OCI-LY7 (cell line): ENCODE measurements at places on chromosomes 3 and 15.

- no peak for DNase-seq
Observed at GRCh38 chr3:152738656-152739055, 96.3 kb upstream of the P2RY1 start.

DNA sequence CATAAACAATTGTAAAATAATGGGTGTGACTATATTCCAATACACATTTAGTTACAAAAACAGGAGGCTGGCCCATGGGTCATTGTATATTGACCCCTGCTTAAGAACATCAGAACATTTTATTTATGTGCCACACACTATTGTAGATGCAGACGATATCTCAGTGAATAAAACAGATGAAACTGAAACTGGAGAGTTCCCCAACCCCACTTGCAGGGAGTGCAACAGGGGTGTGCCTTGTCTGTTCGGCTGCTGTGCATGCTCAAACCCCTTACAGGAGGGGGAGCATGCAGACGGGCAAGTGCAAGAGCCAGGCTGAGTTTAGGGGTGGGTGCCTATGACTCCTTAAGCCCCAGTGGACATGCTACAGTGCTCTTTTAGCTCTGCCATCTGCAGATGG is 509.6 kb downstream of the IGSF11 start:
- no peak for DNase-seq

- no peak for DNase-seq
Observed at GRCh38 chr15:58632789-58633188, 116.7 kb downstream of the ADAM10 start.

DNA sequence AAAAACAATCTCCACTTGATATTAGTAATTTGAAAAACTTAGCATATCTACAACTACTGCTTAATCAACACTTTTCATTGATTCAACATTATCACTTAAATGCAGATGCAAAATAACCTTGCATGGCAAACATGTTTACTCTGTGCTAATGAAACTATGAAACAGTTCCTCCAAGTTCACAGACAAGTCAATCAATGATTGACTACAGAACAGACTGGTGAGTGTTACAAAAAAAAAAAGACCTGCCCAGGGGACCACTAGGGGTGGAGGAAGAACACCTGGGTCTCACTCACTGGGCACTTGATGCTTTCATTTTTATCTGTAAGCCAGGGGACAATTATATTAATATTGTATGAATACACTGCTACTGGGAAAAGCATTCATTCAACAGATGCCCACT is 4.3 kb upstream of the NR2C2 start:
- no peak for DNase-seq

GRCh38 chr3:37906734-37907282 is 45.1 kb downstream of the CTDSPL start:
- DNase-seq: no peak
